Common myeloid progenitor, CD34-positive (primary cell): ENCODE measurements at places on chromosomes 4 and X.

DNA sequence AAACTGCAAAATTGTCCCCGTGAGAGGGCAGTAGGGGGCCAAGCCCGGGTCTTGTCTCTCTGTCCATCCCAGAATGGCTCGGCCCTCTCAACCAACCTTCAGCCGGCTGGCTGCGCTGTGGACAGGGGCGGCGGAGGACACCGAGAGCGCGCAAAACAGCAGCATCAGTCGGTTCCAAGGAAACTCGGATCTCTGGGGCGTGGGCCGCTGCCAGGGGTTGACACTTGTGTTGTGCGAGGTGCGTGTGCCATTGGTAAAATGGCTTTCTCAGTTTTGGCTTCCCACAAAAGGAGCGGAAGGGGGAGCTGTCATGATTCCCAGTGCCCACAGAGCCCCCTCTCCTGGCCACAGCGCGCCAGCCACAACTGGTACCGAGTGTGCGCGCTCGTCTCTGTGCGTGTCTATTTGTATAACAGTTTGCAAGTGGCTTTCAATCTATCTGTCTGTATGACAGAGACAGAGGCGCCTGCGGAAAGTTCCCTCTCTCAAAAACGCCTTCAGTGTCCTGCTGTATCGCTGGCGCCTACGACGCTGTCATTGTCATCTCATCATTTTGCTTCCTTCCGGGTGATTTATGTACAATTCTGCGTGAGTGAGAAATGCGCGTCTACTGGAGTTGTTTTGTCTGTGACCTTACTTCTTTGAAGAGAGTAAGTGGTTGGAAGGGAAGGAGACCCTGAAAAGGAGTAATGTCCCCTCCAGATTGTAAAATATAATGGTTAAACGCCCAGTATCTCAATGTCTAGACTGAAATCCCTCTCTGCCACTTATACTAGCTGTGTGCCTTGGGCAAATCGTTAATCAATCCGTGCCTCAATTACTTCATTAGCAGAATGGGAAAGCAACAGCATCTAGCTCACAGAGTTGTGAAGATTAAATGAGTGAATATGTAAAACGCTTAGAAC is 1.8 kb downstream of the DKK2 start:
- peak; percentile 61 for DNase-seq

GRCh38 chr4:89249716-89250361 is 57.8 kb downstream of the GPRIN3 start:
- no peak for DNase-seq

DNA sequence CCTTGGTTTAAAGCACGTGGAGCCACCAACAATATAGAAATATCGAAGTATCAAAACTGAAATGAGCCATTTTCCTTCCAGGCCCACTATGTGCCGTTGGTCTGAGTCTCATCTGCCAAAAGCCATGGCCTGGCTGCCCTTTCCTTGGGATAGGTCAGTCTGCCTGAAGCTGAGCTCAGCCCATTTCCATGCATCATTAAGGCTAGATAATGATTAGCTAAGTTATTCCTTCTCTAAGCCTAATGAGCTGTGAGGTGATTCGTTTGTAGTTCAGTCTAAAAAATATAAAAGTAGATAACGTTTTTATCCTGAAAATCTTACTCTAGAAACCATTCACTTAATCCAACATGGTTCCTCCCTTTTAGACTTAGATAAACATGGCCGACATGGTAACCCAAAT is 936.2 kb upstream of the LCORL start:
- no peak for DNase-seq

- no peak for DNase-seq
These were observed 63.4 kb downstream of the DCAF12L1 start for GRCh38 chrX:126489116-126489695.

- peak; percentile 93 for DNase-seq
These were observed 1.3 kb downstream of the AFF1 start for GRCh38 chr4:86935853-86936733.

GRCh38 chr4:140158365-140159030 is 4.5 kb upstream of the MAML3 start:
- peak; percentile 43 for DNase-seq

GRCh38 chr4:41678951-41679350 is 69.6 kb downstream of the PHOX2B start:
- DNase-seq: no peak

DNA sequence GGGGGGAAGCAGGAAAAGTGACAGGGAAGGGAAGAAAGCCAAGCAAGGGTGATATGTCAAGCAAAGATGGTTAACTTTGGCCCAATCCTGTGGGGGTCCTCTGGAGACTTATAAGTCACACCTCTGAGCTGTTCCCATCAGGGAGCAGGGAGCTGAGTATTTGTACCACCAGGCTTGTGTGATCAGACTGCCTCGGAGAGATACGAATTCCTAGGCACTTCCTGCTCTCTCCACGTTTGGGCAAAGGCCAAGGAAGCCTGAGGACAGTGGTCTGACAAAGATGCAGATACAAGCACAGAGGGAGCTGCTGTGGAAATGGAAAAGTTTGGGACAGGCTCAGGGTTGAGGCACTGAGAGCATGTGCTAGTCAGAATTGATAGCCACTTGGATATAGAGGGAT is 10.4 kb upstream of the PPP3CA start:
- no peak for DNase-seq

DNA sequence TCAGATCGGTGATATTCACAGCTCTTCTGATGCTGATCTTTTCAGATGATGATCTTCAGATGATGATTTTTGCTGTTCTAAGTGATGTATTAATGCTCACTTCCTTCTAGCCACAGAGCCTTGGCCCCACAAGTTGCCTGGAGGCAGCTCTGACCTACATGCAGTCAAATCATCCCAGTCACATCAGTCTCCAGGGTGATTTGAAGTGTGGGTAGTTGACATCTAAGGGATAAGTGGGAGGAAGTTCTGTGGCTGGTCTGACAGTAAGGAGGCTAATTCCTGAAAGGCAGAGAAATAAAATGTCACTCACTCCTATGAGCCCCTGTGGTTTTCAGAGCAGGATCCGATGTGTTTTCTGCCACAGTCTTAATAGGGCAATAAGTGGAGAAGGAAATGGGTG is 79.8 kb upstream of the RPL34 start:
- DNase-seq: peak; percentile 56

- no peak for DNase-seq
These were observed 118.9 kb downstream of the ARSF start for GRCh38 chrX:3159995-3160720.

- no peak for DNase-seq
These were observed 128.5 kb upstream of the GRID2 start for GRCh38 chr4:92175250-92175649.

- DNase-seq: peak; percentile 4
These were observed 58.1 kb upstream of the ADRA2C start for GRCh38 chr4:3708103-3708510.
